Thoracic aorta (tissue), 2 donors: ENCODE measurements at places on chromosomes 6 and 20. TPM values are rescaled to one million over a fixed set of nuclear protein-coding genes. Genes with fewer than 3 reads are reported as not detected.

ADGRB3 gene
- total RNA-seq = 10.1 TPM

DNA sequence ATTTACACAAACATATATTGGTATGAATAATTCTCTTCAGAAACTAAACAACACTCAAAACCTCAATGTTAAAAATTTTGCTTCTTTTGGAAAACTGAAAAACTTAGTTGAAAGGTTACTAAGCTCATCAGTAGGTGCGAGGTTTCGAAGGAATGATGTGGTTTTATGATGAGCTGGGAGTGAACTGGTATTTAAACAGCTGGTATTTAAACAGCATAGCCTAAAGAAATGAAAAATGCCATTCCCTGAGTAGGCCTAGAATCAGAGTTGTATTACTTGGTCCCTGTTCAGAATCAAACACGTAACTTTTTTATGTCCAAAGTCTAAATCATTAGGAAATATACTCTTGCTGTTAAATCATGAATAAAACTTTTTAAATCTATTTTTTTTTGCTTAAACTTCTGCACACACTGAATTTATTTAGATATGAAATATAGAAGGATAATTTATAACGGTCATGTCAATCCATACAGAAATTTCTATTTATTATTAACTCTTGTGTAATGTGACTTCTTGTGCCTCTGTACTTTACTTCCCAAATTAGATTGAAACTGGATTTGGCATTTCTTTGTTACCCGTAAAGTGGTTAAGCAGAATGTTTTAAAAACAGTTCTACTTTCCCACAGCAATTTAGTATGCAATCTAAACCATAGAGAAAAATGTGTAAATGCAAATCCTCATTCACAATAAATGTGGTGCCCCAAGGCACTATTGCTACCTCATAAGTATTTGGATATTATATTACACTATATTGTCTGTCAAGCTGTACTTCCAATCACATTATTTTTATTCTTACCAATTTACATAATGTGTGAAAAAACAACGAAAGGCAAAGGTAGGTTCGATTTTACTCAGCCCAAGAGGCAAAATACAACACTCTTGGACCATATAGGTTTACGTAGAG, 124.1 kb downstream of the HS3ST5 start:
- H3K27me3 ChIP-seq = no peaks in the 10 kb centered on the region
- H3K36me3 ChIP-seq = no peaks in the 10 kb centered on the region
- H3K4me1 ChIP-seq = no peaks in the 10 kb centered on the region
- DNase-seq = no peak

GRCh38 chr6:57108691-57109090, 18.7 kb downstream of the ZNF451 start:
- no peaks in the 10 kb centered on the region for H3K36me3 ChIP-seq
- no peak overlapping the region for H3K27ac ChIP-seq
- no peaks in the 10 kb centered on the region for H3K27me3 ChIP-seq

DNA sequence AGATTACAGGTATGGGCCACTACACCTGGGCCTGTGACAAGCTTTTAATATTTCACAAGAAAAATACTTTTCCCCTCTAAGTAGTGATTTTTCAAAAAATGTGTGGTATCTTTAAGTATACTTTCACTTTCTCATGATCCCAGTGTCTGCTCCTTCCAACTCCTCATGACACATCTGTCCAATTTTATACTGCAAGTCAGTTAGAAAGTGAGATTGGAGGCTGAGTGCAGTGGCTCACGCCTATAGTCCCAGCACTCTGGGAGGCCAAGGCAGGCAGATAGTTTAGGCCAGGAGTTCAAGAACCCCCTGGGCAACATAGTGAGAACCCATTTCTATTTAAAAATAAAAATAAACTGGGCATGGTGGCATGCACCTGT, 20.2 kb downstream of the PIM1 start:
- no peak overlapping the region for H3K4me3 ChIP-seq
- H3K27me3 ChIP-seq = no peaks in the 10 kb centered on the region
- H3K4me1 ChIP-seq = no peaks in the 10 kb centered on the region
- DNase-seq = no peak
- no peaks in the 10 kb centered on the region for H3K36me3 ChIP-seq

DNA sequence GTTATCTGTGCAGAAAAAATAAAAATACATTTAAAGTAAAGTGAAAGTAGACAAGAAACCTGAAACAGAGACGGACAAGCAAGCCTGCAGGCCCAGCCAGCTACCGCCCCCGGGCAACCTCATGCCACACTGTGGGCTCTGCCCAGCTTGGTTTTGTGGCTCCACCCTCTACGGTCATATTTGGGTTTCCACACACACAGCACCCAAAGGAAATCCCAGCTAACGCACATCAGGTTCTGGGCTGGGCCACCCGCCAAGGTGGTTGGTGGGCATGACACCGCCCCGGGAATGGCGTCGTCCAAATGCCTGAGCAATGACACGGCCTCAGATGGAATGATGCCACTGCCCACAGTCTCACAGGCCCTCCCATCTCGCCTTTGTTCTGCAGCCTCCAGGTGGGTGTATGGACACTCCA, 22.9 kb downstream of the FAM110A start:
- H3K4me1 ChIP-seq = peaks cover 13% of the 10 kb centered on the region
- no peak for DNase-seq
- H3K27ac ChIP-seq = no peak overlapping the region
- no peaks in the 10 kb centered on the region for H3K27me3 ChIP-seq

GRCh38 chr6:18680842-18681241, 293.7 kb downstream of the RNF144B start:
- H3K4me1 ChIP-seq = no peaks in the 10 kb centered on the region
- H3K36me3 ChIP-seq = no peaks in the 10 kb centered on the region
- no peak overlapping the region for H3K4me3 ChIP-seq
- no peak overlapping the region for H3K27ac ChIP-seq
- H3K27me3 ChIP-seq = no peaks in the 10 kb centered on the region

DNA sequence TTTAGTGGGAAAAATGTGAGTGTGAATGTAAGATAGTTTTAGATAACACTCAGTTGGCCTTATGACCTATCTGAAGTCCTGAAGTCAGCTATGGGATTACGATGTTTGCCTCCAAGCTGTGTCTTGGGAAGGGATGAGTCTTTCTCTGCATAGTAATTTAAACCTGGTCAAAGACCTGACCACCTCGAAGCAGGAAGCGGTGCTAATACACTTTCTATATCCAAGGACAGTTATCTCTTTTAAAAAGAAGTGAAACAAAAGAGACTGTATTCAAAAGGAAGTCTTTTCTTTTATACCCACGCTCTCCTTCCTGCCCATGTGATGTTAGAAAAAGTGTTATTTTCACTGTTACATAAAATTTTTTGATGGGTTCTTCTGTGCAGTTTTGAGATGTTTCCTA, 94.9 kb downstream of the JARID2 start:
- DNase-seq = no peak
- no peak overlapping the region for H3K27ac ChIP-seq
- H3K27me3 ChIP-seq = no peaks in the 10 kb centered on the region
- H3K4me3 ChIP-seq = no peak overlapping the region
- H3K4me1 ChIP-seq = no peaks in the 10 kb centered on the region

GRCh38 chr20:7696311-7696710, 243.9 kb downstream of the HAO1 start:
- H3K4me3 ChIP-seq = no peak overlapping the region
- H3K27me3 ChIP-seq = no peaks in the 10 kb centered on the region
- H3K36me3 ChIP-seq = no peaks in the 10 kb centered on the region

GRCh38 chr6:91045161-91045560, 458.3 kb upstream of the MAP3K7 start:
- DNase-seq = no peak
- no peak overlapping the region for H3K4me3 ChIP-seq
- no peaks in the 10 kb centered on the region for H3K27me3 ChIP-seq
- H3K27ac ChIP-seq = no peak overlapping the region
- no peaks in the 10 kb centered on the region for H3K4me1 ChIP-seq

SAMD3 gene
- 1.2 TPM for total RNA-seq

AIF1 gene
- total RNA-seq = 21.5 TPM

- H3K27me3 ChIP-seq = no peaks in the 10 kb centered on the region
- H3K4me1 ChIP-seq = no peaks in the 10 kb centered on the region
- H3K27ac ChIP-seq = no peak overlapping the region
- no peak for DNase-seq
These were observed 14.7 kb downstream of the FOXF2 start for GRCh38 chr6:1403851-1404712.

GRCh38 chr6:168959696-168960095, 293.9 kb downstream of the THBS2 start:
- H3K4me1 ChIP-seq = peaks cover 11% of the 10 kb centered on the region
- DNase-seq = no peak
- H3K27ac ChIP-seq = no peak overlapping the region
- no peak overlapping the region for H3K4me3 ChIP-seq
- H3K36me3 ChIP-seq = no peaks in the 10 kb centered on the region
- H3K27me3 ChIP-seq = no peaks in the 10 kb centered on the region

DEFB124 gene
- not detected for total RNA-seq

DNA sequence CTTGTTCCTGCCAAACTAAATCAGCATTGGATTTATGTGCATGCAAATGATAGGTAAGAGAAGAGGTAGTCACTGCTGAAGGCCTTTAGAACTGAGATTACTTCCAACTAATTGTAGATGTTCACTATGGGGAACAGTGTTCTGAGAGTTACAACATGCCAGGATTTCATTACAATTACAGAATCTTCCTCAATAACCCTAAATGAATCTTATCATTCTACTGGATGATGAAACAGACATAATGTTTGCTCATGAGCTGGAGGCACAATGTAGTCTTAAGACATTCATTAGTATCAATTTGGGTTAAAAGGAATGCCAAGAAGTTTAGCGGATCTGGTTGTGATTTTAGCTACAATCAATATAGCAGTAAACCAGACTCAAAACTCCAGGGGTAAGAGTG, 248.9 kb upstream of the THEMIS start:
- no peaks in the 10 kb centered on the region for H3K27me3 ChIP-seq
- DNase-seq = no peak
- no peak overlapping the region for H3K4me3 ChIP-seq
- H3K4me1 ChIP-seq = no peaks in the 10 kb centered on the region
- H3K27ac ChIP-seq = no peak overlapping the region

GRCh38 chr6:131947986-131948661, 3.0 kb downstream of the CCN2 start:
- peaks cover 18% of the 10 kb centered on the region for H3K36me3 ChIP-seq
- H3K4me3 ChIP-seq = peak overlapping the region; percentile 82
- peak overlapping the region; percentile 97 for H3K27ac ChIP-seq
- DNase-seq = no peak

DNA sequence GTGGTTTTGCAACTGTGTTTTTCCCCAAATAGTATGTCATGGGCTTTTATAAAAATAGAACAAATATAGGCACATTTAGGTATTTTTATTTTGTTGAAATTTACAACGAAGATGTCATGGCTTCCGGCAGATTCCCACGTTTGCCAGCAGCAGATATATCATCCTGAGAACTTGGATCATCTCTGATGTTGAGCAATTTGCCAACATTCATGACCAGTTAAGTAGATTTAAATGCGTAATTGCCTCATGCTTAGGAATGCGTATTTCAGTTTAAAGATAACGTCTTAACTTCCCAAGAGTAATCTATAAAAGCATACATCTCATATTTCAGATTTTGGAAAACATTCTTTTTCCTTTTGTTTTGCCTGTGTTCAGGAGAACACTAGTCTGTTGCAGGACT, 457.8 kb downstream of the QKI start:
- no peaks in the 10 kb centered on the region for H3K4me1 ChIP-seq
- DNase-seq = no peak
- no peak overlapping the region for H3K4me3 ChIP-seq

FRK gene
- 16.0 TPM for total RNA-seq

PTK6 gene
- total RNA-seq = not detected

CNBD2 gene
- total RNA-seq = 2.6 TPM

DNA sequence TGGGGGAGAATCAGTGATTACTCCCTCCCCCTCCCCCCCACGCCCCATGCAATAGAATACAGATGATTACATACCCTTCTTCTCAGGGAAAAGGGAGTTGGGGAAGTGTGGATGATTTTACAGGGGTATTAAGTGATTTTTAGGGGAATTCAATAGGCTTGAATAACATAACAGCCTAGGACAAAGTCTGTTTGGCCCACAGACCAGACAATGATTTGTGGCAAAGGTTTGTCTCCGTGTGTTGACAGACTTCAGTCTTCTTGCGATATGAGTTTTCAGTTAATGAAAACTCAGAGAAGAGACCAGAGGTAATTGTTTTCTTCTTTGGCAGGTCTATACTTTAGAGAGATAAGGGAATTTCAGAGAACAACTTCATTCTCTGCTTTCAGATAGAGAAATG, 95.3 kb downstream of the OR2B2 start:
- H3K27me3 ChIP-seq = no peaks in the 10 kb centered on the region
- no peaks in the 10 kb centered on the region for H3K4me1 ChIP-seq
- DNase-seq = no peak
- H3K36me3 ChIP-seq = no peaks in the 10 kb centered on the region

DNA sequence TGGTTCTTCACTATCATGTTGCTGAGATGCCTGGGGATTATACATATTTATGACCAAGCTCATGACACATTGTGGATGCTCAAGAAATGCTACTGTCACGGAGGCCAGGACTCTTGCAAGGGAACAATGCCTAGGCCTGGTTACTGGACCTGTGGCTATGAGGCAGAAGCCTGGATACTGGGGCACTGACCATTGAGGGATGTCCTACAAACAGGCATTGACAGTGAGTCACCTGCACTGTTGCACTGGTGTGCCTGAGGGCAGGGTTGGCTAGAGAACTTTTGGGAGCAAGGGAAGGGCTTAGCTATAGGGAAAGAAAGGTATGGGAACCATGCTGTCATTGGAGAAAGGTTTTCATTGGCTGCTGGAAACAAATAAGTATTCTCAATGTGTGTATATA, 313.1 kb upstream of the SUPT3H start:
- DNase-seq = no peak
- H3K27ac ChIP-seq = no peak overlapping the region
- no peaks in the 10 kb centered on the region for H3K36me3 ChIP-seq
- no peaks in the 10 kb centered on the region for H3K27me3 ChIP-seq
- no peak overlapping the region for H3K4me3 ChIP-seq
- no peaks in the 10 kb centered on the region for H3K4me1 ChIP-seq
